ENCODE measurements at places on chromosomes 7 and 10. TPM values are rescaled to one million over a fixed set of nuclear protein-coding genes. Genes with fewer than 3 reads are reported as not detected.

The PDE6C gene
- total RNA-seq, result not detected

GRCh38 chr7:90180011-90180585, 25.8 kb downstream of the STEAP1 start:
- no peak for DNase-seq

The DGKI gene
- 2.7 TPM for total RNA-seq

- no peak for DNase-seq
These were observed 51.0 kb downstream of the CAV1 start for GRCh38 chr7:116575853-116576252.

DNA sequence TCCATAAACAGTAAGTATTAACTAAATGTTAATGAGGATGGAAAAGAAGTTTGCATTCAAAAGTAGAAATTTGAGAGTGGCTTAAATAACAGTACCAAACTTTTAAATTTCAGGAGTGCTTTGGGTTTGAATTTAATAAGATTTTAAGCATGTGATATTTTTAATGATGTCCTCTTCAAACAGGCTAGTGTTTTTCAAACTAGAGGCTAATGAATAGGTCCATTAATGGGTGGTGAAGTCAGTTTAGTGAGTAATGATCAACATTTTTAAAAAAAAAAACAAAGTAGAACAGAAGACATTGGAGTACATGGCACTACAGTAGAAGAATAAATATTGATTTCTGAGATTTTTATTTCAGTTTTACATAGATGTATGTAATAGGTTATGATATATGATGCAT, 72.9 kb downstream of the AKAP9 start:
- no peak for DNase-seq

GRCh38 chr7:151205730-151206129, 4.6 kb downstream of the H2BK1 start:
- DNase-seq, result no peak
